IPS-NIHi11 (cell line): ENCODE measurements at places on chromosomes 11 and 22.

- DNase-seq: no peak
Measured at GRCh38 chr11:73186294-73186850, 31.7 kb upstream of the P2RY2 start.

GRCh38 chr11:23765682-23766252, 731.1 kb upstream of the LUZP2 start:
- DNase-seq: no peak

GRCh38 chr11:34143048-34143447, 37.6 kb downstream of the NAT10 start:
- DNase-seq: no peak

DNA sequence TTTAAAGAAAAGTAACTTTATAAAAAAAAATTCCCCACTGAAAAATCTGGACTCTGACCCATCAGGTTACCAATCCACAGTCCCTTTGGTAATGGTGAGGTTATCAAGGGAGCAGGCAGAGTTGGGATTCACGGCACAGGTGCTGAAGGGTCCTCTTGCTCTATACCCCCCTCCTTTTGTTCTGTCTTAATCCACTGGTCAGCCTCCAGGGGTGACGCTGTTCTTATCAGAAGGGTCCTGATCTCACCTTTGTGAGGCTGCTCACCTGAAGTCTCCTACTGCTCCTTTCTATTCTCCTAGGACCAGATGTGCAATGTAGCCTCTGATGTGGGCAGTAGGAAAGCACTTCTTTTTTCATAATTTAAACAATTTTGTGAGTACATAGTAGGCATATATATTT, 80.6 kb upstream of the E2F8 start:
- DNase-seq: peak; percentile 31

DNA sequence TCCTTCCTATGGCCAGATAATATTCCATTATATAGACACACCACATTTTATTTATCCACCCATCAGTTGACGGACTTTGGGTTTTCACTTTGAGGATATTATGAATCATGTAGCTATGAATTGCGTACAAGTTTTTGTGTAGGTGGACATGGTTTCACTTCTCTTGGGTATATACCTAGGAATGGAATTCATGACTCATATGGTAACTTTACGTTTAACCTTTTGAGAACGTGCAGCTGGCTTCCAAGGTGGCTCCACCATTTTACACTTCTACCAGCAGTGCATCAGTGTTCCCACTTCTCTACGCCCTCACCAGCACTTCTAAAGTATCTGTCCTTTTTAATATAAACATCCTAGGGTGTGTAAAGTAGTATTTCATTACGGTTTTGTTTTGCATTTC, 112.0 kb downstream of the PLEKHA7 start:
- DNase-seq: no peak

DNA sequence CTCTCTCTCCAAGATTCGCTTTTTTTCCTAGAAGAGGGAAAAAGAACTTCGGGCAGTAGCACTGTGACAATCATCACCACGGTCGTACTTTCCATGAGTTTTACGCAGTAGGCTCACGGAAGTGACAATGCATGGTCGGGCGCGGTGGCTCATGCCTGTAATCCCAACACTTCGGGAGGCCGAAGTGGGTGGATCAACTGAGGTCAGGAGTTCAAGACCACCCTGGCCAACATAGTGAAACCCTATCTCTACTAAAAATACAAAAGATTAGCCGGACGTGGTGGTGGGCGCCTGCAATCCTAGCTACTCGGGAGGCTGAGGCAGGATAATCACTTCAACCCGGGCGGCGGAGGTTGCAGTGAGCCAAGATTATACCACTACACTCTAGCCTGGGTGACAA, 23.4 kb downstream of the GRAP2 start:
- DNase-seq: no peak

- DNase-seq: no peak
Measured at GRCh38 chr11:36635066-36635862, 37.2 kb upstream of the RAG2 start.

DNA sequence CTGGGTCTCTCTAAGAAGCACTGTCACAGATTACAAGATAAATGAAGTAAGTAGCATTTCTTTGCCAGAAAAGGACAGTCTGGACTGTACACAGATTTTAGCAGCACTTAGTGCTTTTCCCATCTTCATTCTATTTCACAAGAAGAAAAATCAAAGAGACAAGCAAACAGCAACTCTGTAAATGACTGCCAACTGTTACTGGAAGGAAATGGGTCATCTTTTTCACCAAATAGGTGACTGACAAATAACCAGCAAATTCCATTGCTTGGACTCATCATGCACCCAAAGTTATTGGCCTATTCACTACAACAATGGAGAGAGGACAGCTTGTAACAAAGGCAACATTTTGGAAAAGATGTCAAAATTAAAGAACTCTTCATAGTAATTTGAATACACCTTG, 28.9 kb upstream of the CARD18 start:
- DNase-seq: no peak

DNA sequence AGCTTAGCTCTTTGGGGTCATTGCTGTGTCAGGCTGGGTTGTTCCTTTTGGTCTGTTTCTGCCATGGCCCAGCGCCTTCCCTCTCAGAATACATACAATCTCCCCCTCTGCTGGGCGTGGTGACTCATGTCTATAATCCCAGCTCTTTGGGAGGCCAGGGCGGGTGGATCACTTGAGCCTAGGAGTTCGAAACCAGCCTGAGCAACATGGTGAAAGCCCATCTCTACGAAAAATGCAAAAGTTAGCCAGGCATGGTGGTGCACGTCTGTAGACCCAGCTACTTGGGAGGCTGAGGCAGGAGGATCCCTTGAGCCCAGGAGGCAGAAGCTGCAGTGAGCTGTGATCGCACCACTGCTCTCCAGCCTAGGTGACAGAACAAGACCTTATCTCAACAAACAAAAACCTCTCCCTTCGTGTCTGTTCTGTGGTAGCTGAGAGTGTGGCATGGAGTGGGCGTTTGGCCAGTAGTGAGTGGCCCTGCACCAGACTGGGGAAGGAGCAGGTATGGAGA, 46.7 kb upstream of the RAB1B start:
- DNase-seq: no peak

DNA sequence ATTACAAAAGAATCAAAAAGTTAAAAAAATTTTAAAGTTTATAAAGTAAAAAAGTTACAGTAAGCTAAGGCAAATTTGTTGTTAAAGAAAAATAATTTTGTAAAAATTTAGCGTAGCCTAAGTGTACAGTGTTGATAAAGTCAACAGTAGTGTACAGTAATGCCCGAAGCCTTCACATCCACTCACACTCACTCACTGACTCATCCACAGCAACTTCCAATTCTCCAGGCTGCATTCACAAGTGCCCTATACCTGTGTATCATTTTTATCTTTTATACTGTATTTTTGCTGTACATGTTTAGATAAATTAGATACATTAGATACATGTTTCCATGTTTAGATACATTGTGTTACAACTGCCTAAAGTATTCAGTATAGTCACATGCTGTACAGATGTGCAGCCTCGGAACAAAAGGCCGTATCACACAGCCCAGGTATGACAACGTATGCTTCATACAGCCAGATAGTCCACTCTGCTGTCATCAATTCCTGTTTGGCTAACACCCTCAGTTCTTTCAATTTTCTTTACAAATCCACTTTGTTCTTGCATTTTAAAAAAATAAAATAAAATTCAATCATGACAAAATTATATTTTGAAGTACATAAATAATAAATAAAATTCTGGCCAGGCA, 80.7 kb downstream of the RBFOX2 start:
- no peak for DNase-seq

- DNase-seq: no peak
Measured at GRCh38 chr11:9815486-9816136, 151.7 kb downstream of the SWAP70 start.

DNA sequence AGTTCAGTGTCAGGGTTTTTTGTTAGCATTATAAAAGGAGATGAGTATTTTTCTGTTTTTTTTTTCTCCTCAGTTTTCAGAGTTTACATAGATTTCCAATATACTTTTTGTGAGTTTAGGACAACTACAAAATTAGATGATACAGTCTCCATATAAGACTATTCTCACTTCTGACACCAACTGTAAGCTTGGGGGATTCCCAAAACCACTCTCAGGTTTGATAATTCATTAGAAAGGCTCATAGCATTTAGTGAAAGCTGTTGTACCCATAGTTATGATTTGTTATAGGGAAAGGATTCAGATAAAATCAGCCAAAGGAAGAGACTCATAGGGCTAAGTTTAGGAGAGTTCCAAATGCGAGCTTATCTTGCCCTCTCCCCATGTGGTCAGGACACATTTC, 24.1 kb downstream of the CUL5 start:
- DNase-seq: no peak

DNA sequence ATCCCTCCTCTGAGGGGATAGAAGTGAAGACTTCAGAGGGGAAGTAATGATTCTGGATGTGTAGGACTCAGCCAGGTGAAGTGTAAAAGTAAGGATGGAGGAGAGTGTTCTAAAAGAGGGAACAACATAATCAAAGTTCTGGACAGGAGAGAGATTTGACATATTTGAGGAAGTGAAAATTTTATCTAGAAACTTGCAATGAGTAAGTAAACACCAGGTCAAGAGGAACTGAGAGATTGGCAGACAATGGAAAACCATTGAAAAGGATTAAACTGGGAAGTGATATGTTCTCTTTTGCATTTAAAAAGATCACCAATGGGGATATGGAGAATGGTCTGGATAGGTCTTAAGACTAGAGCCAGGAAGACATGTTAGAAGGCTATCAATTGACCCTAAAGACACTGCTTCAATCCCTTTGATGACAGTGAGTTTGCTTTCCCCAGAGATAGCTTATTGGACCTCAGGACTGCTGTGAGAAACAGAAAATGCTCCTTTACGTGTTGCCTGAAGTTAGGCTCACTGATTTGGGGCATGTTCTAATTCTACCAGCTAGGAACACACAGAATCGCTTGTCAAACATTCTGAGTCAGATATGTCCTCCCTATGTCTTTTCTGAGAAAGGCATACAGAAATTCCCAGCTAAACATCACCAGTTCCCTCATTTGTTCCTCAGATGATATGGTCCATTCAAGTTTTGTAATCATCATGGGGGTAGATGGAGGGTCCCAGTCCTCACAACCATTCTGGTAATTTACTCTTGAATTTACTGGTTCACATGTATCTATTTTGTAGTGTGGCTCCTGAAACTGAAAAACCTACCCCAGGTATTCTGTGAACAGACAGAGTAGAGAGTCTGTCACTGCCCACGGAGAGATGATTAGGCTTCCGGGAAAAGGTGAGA, 144.9 kb downstream of the MAML2 start:
- no peak for DNase-seq

DNA sequence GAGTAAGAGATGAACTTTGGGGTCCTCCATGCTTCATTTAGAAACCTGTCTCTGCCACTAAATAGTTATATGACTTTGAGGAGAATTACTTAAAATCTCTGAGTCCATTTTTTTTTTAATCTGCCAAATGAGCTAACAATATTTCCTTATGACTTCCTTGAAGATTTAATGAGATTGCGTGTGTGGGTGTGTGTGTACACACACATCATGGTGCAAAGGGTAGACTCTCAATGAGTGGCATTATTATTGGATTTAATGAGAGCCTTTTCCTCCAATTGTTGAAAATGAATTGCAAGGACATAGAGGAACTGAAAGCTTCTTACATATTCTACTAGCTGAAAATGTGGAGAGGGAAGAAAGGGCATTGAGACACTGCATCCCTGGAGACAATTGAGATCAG, 573.5 kb upstream of the LUZP2 start:
- no peak for DNase-seq

- no peak for DNase-seq
Measured at GRCh38 chr11:18393581-18394274, 635 bp upstream of the LDHA start.

- no peak for DNase-seq
Measured at GRCh38 chr11:75615751-75616150, 53.1 kb downstream of the MAP6 start.

DNA sequence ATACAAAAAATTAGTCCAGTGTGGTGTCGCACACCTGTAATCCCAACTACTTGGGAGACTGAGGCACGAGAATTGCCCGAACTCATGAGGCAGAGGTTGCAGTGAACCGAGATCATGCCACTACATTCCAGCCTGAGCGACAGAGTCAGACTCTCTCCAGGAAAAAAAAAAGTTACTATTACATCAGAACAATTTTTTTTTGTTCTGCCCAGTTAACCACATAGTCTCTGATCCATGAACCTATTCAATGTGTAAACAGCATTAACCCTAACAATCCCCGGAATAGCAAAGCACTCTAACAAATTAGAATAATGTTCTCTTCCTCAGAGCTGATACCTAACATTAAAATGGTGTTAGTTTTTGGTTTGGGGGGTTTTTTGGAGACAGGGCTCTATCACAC, 4.6 kb downstream of the NARS2 start:
- DNase-seq: no peak

GRCh38 chr22:22109693-22110466, 127.3 kb upstream of the TOP3B start:
- no peak for DNase-seq

- no peak for DNase-seq
Measured at GRCh38 chr11:35133656-35134055, 5.3 kb upstream of the CD44 start.

DNA sequence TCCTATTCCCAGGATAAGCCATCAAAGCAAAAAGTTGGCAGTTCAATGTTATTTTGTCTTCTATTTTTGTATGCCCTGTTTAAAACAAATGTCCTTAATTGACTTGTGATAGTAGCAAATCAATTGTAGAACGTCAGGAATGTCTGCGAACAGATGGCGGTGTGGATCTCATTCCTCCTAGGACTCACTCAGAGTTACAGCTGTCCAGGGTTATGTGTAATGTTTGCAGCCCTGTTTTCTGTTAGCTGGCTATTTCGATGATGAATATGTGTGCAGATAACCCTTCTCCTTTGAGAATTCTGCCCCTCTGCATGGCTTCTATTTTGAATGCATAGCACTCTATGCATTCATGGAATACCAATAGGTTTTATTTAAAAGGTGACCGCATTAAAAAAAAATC, 1248.0 kb upstream of the CNTN5 start:
- no peak for DNase-seq
